ENCODE measurements at places on chromosomes 2 and 18.

DNA sequence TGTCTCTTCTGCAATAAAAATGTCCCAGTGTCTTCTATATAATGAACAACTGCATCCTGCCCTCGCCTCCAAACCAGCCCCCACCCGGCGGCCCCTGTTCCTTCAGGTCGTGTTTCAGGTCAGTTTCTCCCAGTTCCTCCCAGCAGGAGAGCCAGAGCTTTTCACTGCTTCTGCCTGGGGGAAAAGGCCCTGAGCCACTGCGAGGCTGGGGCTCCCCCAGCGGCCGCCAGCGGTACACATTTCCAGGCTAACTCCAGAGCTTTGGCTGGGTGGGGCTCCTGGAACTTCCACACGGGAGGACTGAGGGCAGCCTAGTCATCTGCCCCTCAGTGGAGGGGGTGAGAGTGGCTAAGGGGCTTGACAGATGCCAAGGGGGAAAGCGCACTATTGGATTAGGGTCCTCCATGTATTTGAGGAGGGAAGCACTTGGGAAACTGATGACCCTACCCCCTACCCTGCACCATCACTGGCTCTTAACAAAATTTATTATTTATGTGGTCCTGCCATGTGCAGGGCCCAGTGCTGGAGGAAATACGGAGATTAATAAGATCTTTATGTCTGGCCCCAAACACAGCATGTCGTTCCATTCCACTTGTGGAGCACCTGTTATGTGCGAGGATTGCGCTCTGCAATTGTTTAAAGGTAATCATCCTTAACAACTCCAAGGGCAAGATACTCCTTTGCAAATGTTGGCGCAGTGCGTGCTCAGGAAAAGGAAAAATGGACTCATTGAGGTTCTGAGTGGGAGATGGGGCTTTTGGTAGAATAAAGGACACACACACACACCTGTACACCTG, 17.3 kb upstream of the CYS1 start:
- no peak for DNase-seq

- DNase-seq: no peak
These were observed 38.5 kb upstream of the KLF11 start for GRCh38 chr2:10004836-10005235.

DNA sequence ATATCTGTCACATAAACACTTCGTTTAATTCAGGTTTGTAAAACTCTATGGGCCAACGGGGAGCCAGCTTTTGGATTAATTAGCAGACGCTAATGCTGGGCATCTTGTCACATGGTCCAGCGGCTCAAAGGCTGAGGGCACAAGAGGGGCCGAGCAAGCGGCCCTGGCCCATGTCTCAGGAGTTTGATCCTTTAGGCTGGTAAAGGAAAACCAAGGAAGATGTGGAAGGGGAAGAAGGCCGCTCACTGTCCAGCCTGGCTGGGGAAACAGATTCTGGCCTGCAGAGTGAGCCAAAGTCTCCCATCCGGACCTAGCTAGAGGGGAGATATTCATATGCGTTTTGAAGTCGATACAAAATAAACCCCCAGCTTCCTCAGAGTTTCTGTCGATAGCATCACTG, 248.6 kb upstream of the SIX2 start:
- DNase-seq: no peak

DNA sequence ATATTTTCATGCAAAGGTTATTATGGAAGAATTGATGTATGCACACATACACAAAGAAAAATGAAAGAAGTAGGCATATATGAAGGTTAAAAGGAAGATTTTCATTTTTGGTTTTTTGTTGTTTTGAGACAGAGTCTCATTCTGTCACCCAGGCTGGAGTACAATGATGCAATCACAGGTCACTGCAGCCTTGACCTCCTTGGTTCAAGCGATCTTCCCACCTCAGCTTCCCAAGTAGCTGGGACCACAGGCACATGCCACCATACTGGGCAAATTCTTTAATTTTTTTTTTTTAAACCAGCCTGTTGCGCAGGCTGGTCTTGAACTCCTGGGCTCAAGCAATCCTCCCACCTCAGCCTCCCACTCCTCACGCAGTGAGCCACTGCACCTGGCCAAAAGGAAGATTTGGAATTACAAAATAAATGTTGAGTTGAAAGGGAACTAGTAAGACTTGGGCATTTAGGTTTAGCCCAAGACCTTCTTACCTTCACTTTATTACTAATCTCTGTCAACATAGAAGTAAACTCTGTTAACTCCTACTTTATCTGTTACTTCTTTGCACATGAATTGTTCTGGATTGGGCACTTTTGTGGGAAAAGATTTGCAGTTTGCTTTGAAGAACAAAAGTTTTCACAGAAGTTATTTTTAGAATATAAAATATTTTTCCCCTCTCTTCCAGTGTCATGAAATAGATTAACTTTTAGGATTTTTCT, 31.7 kb upstream of the NBEAL1 start:
- DNase-seq: no peak

GRCh38 chr18:24741965-24742724, 281.7 kb downstream of the HRH4 start:
- DNase-seq: peak; percentile 65

DNA sequence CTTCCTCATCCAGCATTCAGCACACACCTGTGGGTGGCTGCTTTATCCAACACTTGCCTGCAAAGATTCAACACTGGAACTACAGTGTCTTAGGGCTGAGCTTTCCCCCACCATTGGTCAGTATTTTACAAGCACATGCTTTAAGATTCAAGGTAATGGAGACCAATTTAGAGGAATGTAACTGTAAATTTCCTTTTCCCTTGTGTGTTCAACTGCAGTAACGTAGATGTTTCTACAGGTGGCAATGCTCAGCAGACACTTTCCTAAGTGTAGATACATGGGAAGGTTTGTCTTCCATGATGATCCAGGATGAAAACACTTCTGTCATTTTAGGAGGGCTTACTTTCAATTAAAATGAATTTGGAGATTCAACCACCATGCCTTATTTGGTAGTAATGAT, 143.6 kb upstream of the PXDN start:
- no peak for DNase-seq

GRCh38 chr2:62631160-62632085, 74.1 kb upstream of the EHBP1 start:
- no peak for DNase-seq

DNA sequence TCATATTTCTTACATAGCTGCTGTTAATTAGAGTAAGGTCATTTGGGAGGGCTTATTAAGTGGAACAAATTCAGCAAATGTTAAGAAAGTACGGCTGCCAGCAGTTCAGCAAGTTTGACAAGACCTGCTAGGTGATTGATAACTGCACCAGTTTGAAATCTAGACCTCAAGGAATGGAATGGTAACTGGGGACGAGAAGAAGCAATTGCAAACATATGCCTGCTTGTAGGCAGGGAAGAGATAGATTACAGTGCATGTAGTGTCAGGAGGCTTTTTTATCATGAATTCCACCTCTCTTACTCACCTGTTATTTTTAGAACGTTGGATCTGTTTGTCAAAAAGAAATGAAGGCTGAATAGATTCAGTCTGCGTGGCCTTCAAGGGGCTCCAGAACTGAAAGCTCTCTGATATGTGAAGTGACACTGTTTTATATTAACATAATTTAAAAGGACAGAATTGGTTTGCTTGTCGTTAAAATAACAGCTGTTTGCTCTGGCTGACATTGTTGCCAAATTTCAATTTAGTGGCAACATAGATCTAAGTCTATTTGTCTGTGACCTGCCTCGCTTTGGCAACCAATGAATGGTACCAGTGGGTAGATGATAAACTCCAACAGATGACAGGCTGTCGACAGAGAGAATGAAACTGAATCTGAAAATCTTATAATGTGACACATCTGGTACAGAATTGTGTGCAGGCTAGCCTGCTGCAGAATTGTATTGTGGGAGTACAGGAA, 199.3 kb downstream of the ZNF407 start:
- DNase-seq: peak; percentile 67

GRCh38 chr2:55163941-55164390, 68.1 kb downstream of the CLHC1 start:
- DNase-seq: no peak

GRCh38 chr2:28406276-28407096, 13.8 kb downstream of the FOSL2 start:
- no peak for DNase-seq

Data from fibroblast of skin of left quadriceps (primary cell).